Activated CD4-positive, alpha-beta memory T cell treated with anti-CD3 and anti-CD28 coated beads for 36 hours (primary cell): ENCODE measurements at places on chromosomes 5 and 9. TPM values are rescaled to one million over a fixed set of nuclear protein-coding genes. Genes with fewer than 3 reads are reported as not detected.
A peak's percentile ranks its signal among the peaks of the same experiment; 100 is the strongest.

DNA sequence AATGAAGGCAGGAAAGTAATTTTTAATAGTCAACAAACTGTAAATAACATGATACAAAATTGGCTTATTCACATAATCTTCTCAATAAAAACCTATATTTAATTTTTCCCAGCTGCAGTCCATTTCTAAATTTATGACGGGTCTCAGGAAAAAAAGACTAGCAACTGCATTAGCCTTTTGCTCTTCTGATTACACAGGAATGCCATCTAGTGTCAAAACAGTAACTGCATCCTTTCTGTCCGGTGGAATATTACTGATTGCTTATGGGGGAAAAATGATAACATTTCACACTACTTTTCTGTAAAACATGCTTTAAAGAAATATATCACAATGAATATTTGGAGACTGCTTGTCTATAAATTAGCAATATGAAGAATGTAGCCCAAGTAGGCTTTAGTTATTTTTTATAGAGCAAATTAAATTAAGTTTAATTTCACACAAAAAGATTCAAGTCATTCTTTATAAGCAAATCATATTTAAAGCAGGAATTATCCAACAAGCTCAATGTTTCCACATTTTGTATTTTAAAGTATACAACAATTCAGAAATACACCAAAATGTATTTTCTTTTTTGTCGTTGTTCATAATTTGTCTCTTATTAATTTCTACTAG lies 534.7 kb downstream of the CDH10 start:
- H3K36me3 ChIP-seq = no peaks in the 10 kb centered on the region
- H3K27ac ChIP-seq = no peak overlapping the region
- no peak overlapping the region for H3K4me3 ChIP-seq
- H3K27me3 ChIP-seq = no peaks in the 10 kb centered on the region
- H3K4me1 ChIP-seq = no peaks in the 10 kb centered on the region
- DNase-seq = no peak

The MYMK gene
- total RNA-seq = not detected

- no peak for DNase-seq
- H3K4me1 ChIP-seq = peaks cover 46% of the 10 kb centered on the region
- no peak overlapping the region for H3K4me3 ChIP-seq
- peaks cover 22% of the 10 kb centered on the region for H3K36me3 ChIP-seq
Observed at GRCh38 chr5:32276173-32276853, 36.4 kb downstream of the MTMR12 start.

DNA sequence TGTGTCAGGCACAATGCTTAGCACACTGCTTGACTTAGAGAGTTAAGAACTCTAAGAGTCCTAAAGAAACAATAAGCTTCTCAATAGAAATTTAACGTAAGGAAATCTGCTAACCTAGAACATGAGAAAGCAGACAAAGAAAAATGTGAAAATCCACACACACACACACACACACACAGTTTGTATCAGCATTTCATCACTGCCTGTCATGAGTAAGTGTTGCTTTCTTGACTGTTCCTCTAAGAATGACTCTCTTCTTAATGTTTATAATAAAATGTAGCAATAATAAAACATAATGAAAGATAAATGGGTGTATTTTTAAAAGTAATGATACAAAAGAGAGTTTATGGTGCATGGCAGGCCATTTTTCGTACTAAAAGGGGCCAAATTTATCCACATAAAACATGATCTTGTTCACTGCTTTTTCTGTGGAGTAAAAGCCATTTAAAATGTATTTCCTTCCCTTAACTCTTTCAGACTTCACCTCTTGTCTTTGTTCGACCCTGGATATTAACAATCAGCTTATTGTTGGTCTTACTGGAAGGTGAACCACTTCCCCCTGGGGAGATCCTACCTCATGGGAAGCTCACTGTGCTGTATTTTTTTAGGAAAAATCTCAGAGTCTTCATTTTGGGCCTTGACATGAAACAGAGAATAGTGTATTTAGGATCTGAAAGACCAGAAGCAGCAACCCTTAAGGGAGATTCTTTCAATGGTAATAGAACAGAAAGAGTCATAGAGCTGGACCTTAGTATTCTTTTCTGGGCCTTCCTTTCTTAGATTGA lies 107.3 kb upstream of the ANKRD55 start:
- H3K4me3 ChIP-seq = no peak overlapping the region
- no peak overlapping the region for H3K27ac ChIP-seq
- H3K27me3 ChIP-seq = no peaks in the 10 kb centered on the region
- peaks cover 16% of the 10 kb centered on the region for H3K4me1 ChIP-seq

GRCh38 chr9:27151693-27152404 lies 42.8 kb downstream of the TEK start:
- H3K36me3 ChIP-seq = no peaks in the 10 kb centered on the region
- peaks cover 4% of the 10 kb centered on the region for H3K27me3 ChIP-seq
- no peak overlapping the region for H3K4me3 ChIP-seq
- H3K4me1 ChIP-seq = no peaks in the 10 kb centered on the region
- DNase-seq = no peak
- H3K27ac ChIP-seq = no peak overlapping the region

The ACSL6 gene
- 5.6 TPM for total RNA-seq

DNA sequence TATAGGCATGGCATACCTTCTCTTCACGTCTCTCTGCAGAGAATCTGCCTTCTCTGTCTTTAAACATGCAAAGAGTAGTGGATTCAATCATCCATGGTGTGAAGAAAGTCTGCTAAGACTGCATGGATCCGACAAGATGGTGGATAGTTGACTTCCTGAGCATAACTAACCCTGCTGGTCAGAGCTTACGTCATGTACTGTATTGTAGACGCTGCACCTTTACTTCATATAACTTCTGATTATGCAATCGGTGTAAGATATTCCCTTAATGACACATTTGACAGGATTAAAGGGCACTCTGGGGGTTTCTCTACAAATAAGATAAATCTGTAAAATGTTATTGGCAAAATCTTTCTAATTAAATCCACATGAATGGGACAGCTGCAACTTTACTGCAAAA lies 240.3 kb upstream of the NREP start:
- no peak overlapping the region for H3K27ac ChIP-seq
- H3K27me3 ChIP-seq = no peaks in the 10 kb centered on the region
- DNase-seq = no peak

DNA sequence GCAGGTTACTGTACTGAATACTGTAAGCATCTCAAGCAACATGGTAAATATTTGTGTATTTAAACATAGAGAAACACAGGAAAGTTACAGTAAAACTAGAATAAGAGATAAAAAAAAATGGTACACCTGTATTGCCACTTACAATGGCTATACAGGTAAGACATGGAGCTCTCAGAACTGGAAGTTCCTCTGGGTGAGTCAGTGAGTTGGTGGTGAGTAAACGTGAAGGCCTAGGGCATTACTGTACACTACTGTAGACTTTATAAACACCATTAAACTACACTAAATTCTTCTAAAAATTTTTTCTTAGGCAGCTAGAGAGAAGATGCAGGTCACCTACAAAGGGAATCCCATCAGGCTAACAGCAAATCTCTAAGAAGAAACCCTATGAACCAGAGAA lies 872.9 kb downstream of the TAF11L14 start:
- H3K4me3 ChIP-seq = no peak overlapping the region
- no peak overlapping the region for H3K27ac ChIP-seq
- DNase-seq = no peak
- H3K4me1 ChIP-seq = no peaks in the 10 kb centered on the region

DNA sequence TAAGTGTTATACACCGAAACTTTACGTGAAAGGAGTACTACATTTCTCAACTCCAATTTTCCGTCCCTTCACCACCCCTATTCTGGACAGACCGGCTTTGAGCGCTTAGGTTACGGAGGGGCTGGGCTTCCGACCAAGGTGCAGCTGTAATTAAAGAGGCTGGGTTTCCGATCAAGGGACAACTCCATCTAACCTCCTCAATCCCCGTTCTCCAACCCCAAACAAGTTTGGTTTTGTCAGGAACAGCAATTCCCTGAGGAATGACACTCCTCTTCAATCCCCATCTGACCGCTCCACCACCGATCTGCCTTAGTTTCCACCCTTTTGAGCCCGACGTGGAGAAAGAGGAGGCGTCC lies 577 bp downstream of the TUT7 start:
- peak overlapping the region; percentile 100 for H3K27ac ChIP-seq
- H3K4me3 ChIP-seq = peak overlapping the region; percentile 98
- H3K27me3 ChIP-seq = no peaks in the 10 kb centered on the region
- peak; percentile 51 for DNase-seq

The NEURL1B gene
- total RNA-seq = 0.38 TPM

The CDH12 gene
- total RNA-seq = not detected

The TMEM215 gene
- not detected for total RNA-seq

GRCh38 chr5:168790002-168790635 lies 211.0 kb upstream of the PANK3 start:
- H3K4me1 ChIP-seq = peaks cover 19% of the 10 kb centered on the region
- no peak for DNase-seq
- H3K36me3 ChIP-seq = no peaks in the 10 kb centered on the region
- H3K27ac ChIP-seq = no peak overlapping the region
- H3K4me3 ChIP-seq = no peak overlapping the region

DNA sequence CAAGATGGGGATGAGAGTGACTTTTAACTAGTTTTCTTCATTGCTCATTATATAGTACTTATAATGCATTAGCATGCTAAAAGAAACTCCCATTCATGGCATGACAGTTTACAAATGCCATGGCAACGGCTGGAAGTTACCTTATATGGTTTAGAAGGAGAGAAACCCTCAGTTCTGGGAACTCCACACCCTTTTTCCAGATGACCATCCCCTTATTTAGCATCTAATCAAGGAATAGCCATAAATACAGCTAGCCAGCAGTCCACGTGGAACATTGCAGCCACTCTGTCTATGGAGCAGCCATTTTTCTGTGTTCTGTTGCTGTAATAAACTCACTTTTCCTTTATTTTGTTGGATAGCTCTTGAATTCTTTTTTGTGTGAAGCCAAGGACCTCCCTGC lies 1137.8 kb downstream of the CDH18 start:
- H3K27ac ChIP-seq = no peak overlapping the region
- H3K36me3 ChIP-seq = no peaks in the 10 kb centered on the region
- no peaks in the 10 kb centered on the region for H3K4me1 ChIP-seq
